ENCODE measurements at places on chromosomes 5 and 9.

GRCh38 chr9:18666348-18666747 is 192.4 kb downstream of the ADAMTSL1 start:
- DNase-seq, result no peak

- no peak for DNase-seq
Measured at GRCh38 chr9:26779062-26779461, 113.5 kb downstream of the CAAP1 start.

DNA sequence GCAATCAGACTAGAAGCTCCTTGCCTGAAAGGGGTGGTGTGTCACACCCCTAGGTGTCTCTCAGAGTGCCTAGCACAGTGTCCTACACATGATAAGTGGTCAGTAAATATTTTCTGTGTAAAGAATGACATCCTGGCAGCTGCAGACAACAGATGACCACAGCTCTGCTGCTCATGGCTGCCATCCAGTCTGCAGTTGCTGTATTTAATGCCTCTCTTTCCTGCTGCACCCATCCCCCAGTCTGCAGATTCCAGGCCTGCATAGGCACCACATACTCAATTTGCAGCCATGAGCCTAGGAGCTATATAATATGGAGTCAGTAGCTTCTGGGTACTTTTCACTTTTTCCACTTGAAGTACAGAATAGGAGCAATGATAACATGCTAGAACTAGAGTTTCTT is 94.9 kb upstream of the NR4A3 start:
- peak; percentile 80 for DNase-seq

DNA sequence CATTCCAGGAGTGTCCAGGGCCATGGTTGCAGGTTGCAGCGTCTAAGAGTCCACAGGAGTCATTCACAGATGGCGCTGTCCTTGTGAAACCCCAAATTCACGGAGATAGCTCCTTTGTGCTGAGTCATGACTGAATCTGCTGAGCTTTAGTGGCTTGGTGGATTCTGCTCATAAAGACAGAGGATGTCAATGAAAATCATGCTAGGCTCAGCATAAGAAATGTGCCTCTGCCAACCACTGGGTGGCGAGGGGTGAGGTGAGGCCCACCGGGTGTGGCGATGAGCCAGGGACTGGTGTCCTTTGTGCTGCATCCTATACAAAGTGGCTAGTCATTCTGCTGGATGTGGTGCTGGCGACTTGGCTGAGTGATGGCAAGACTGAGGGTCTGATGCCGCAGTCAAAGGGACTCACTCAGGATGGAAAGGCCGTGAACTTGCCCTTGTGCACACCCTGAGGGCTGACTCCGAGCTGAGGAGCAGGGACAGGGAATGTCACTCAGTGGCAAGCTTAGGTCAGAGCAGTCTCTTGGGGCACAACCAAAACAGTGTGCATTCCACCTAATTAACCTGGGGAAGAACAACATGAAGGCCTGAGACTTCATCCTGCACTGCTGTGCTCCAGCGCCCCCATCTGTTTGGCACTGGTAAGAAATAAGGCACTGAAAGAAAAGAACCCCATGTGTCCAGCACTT is 71.5 kb downstream of the DAP start:
- no peak for DNase-seq

DNA sequence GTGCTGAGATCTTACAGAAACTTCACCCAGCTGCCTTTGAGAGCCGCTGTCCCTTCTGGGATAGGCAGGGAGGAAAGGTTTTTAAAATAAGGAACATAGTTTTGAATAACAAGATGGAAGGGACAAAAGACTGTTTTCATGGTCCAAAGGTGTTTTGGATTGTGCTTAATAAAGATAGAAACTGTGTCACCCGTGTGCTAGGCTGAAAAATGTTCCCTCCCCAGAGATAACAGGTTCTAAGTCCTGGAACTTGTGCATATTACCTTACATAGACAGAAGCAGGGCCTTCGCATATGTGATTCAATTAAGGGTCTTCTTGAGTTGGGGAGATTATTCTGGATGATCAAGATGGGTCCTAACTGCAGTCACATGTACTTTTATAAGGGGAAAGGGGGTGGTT is 1.9 kb upstream of the CEMIP2 start:
- DNase-seq, result no peak

DNA sequence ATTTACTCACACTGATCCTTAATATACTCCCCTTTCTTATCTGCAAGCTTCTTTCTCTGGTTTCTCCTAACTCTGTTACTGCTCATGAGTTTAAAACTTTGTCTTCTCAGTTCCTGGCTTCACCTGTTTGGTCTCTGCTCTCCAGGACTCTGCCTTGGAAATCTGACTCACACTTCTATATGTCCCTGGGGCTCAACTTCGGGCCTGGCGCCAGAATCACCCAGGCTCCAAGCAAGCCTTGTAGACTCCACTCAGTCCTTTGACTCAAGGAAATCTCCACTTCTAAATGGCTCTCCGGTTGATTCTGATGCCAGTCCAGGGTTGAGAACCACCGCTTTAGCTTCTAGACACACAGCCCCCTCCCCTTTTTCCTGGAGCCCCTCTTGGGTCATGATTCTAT is 57.8 kb downstream of the TMC1 start:
- DNase-seq, result no peak

GRCh38 chr9:121825031-121825691 is 173.7 kb downstream of the DAB2IP start:
- no peak for DNase-seq

DNA sequence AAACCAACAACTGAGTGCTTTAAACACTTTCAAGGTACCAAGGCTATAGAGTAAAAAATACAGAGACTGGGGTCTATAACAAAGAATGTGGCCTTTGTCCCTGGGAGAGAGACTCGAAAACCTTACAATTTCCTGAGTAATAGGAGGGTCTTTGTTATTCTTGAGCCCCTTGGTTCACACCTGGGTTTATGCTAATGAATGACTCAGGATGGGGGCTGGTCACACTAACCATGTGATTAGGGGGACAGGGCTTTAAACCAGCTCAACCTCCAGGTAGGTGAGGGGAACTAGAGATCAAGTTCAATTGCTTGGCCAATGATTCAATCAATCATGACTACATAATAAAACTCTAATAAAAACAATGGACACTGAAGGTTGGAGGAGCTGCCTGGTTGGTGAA is 50.2 kb downstream of the PLPP1 start:
- no peak for DNase-seq

DNA sequence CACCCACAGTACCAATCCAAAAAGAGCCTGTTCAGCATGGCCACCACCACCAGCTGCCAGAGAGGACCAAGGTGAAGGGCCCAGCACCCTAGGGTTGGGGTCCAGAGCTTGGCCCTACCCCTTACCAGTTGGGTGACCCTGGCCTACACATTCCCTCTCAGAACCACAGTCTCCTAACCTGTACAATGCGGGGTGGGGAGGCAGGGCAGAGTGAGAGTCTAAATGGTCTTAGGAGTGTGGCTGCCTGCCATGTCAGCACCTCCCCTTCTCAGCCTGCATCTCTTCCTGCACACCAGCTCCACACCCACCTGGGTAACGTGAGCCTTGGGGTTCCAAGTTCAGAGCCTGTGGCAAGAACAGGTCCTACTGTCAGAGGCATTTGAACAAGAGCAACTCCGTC is 92.2 kb downstream of the C5orf15 start:
- no peak for DNase-seq

DNA sequence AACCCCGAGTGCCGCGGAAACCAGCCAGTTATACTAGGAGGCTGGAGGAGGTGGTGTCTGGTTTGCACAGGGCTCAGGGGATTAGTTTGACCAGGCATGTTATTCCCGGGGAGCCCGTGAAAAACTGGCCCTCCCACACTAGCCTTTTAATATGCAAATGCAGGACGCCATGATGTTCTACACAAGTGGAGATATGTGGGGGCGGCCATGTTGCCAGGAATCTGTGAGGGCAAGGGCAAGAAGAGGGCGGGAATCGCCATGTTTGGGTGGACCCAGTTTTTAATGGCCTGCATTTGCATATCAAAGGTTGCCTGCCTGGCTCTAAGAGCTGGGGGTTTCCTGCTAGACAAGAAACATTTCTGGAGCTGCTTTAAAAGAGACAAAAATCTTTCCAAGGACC is 940.7 kb downstream of the CDH18 start:
- no peak for DNase-seq

DNA sequence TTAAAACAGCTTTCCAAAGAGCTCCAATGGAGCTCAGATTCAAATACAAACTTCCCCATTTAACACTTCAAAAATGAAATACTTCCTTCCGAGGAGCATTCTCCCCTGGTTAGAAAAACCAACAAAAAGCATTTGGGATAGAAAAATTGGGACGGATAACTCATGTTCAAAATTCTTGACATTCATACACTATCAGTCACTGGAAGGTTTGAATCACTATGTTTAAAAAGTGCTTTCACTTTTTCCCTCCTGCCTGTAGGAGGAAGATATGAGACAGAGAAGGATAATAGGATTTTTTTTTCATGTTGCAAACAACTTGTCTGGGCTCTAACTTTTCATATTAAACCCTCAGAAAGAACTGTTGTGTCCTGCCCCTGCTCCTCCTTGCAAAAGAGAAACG is 412.0 kb downstream of the ACTL7B start:
- DNase-seq, result peak; percentile 25

DNA sequence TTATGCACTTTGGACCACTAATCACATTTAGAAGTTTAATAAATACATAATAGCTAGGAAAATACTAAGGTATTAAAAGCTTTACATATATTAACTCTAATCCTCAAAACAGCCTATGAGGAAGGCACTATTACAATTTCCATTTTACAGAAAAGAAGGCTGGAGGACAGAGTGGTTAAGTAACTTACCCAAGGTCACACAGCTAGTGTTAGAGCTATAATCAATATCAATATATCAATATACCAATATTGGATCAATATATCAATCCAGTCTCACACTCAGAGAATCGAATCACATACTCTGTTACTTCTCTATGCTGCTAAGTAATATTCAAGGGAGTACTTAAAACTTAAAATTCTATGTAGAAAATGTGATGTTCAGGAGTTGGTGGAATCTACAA is 45.2 kb downstream of the MEF2C start:
- no peak for DNase-seq

GRCh38 chr9:121947775-121948174 is 145.3 kb downstream of the TTLL11 start:
- peak; percentile 73 for DNase-seq

GRCh38 chr9:117936185-117937130 is 232.3 kb downstream of the TLR4 start:
- no peak for DNase-seq

DNA sequence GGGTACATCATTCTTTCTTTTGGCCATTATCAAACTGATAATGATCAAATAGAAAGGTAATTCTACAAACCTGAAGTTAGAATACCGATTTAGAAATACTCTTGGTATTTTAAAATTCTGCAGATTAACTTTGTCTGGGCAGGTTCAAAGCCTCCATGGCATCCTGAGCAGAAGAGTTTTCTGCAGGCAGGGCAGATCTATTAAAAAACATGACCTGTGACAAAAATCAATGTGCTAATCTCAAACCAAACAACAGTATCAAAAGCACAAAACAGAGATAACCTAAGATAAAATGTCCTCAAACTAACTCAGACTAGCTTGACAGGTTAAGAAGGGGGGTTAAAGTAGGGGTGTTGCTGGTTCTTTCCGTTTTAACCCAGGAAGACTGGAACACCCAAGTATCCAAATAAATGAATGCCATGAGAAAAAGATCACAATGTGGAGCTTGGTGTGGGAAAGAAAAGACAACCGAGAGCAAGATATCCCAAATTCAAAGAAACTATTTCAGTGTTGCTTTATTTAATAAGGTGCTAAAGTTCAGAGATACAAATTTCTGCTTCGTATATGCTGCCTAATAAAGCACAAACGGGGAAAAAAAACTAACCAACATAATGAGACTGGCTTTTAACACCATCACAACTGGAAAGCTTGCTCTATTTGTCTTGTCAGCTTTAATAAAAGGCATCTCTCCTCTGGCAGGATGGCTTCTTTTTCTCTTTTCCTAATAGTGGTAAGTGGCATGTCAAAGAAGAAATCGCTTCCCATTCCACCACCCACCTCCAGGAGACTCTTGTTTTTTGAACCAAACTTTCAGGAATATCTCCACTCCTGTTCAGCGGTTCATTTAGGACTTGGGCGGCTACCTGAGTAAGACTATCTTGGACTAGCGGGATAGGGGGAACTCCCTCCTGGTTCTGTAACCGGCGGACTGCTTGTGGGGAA is 2.3 kb downstream of the EFNA5 start:
- DNase-seq, result no peak

DNA sequence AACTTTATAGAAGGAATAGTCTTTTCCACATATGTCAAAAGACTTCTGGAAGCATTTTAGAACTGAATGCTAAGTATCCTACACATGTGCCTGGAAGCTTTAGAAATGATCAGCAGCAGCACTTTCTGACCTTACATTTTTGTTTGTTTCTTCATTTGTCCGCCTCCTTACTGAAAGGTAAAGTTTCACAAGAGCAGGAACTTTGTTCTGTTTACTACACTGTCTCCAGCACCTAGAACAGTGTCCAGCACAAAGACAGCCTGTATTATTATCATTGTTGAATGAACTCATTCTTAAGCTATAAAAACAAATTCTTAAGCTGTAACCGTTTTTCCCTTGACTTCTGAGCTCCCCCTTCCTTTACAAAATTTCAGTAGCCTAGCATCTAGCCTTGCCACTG is 14.8 kb downstream of the PIP5K1B start:
- no peak for DNase-seq

GRCh38 chr5:142013734-142014521 is 1.1 kb upstream of the GNPDA1 start:
- DNase-seq, result no peak

DNA sequence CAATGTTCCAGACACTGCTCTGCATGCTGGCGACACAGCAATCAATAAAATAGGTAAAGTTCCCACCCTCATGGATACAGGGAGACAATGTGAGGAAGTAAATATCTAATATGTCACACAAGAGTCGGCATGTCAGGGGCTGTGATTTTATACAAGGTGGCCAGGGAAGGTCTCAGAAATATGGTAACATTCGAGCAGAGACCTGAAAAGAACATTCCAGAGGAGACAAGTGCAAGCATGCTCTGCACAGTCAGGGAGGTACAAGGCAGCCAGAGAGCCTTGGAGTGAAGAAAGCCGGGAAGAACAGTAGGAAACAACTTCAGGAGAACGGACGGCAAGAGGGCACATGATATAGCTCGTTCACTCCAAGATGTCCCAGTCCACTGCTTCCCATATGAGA is 89.2 kb upstream of the ZNF462 start:
- DNase-seq, result no peak

DNA sequence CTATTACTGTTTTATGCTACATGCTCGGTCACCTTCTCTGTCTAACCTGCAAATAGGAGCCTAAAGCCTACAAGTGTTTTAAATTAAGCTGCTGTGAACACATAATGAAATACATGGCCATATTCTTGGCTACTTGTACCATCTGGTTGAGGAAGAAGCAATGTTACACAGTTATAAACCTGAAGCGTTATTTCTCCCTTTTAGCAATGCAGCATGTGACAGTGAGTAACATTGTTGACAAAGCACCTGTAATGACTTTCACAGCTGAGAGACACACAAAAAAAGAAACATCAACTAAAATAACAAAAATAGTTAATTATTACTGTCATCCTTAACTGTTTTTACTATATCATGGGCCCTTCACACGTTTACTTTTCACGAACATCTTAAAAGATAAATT is 146.9 kb downstream of the RORB start:
- DNase-seq, result no peak

Measured in NCI-H2029 treated with DMSO at 0.1 percent for 48 hours (cell line).